Activated T-helper 1 cell treated with anti-CD3 and anti-CD28 coated beads, Interleukin-12 subunit alpha, Interleukin-12 subunit beta, Interleukin-2, Interleukin-4 antibody, amounts not matched to agents 30 ng/mL and 10 ng/mL and 1 ng/mL, durations not matched to agents 14 hours and 24 hours and 36 hours (primary cell): ENCODE measurements at places on chromosomes 12 and 14. TPM values are rescaled to one million over a fixed set of nuclear protein-coding genes. Genes with fewer than 3 reads are reported as not detected.

GRCh38 chr12:45166056-45166455 lies 49.8 kb upstream of the ANO6 start:
- no peak for DNase-seq
- peaks cover 2% of the 10 kb centered on the region for H3K36me3 ChIP-seq
- H3K27ac ChIP-seq: no peak overlapping the region
- no peaks in the 10 kb centered on the region for H3K4me1 ChIP-seq

DNA sequence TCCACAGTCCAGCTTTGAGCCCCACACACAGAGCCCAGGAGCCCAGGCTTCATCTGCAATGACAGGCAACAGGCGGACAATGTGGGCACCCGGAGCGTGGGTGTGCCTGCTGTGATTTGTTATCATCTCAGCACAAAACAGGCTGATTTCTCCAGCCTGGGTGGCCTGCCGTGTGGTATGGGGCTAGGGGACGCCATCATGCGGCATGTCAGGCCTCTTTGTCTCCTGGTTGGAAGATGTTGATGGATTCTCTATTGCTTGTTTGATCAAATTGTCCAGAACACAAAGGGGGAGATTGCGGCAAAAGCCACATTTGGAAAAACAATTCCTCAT lies 147.1 kb downstream of the KIF26A start:
- no peak for DNase-seq
- H3K27me3 ChIP-seq: no peaks in the 10 kb centered on the region
- H3K4me1 ChIP-seq: no peaks in the 10 kb centered on the region

GRCh38 chr14:52013984-52014600 lies 24.7 kb downstream of the RTRAF start:
- H3K4me3 ChIP-seq: no peak overlapping the region
- H3K27me3 ChIP-seq: no peaks in the 10 kb centered on the region
- H3K4me1 ChIP-seq: no peaks in the 10 kb centered on the region
- no peak overlapping the region for H3K27ac ChIP-seq
- peaks cover 17% of the 10 kb centered on the region for H3K36me3 ChIP-seq

DNA sequence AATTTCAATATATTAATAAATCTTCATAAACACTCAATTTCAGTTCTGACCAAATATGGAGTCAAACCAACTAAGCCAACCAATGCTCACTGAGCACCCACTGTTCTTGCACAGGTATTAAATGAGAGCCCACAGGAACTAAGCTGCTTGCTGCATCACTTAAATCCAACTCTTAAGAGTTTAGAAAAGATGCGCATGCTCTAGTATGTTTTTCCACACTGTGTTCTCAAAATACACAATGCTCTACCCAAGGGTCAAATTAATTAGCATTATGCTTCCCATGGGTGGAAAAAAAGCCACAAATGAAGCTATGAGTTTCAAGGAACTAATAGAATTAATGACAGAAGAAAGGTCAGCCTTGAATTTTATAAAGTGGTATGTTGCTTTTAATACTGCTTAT lies 3.7 kb upstream of the GPHB5 start:
- no peaks in the 10 kb centered on the region for H3K4me1 ChIP-seq
- H3K4me3 ChIP-seq: no peak overlapping the region
- H3K27me3 ChIP-seq: peaks cover 5% of the 10 kb centered on the region
- H3K27ac ChIP-seq: no peak overlapping the region
- DNase-seq: no peak

GRCh38 chr12:85920324-85920947 lies 46.3 kb downstream of the NTS start:
- no peaks in the 10 kb centered on the region for H3K4me1 ChIP-seq
- H3K27ac ChIP-seq: no peak overlapping the region

GRCh38 chr12:25875661-25876060 lies 82.8 kb upstream of the RASSF8 start:
- H3K27ac ChIP-seq: no peak overlapping the region
- DNase-seq: no peak
- no peaks in the 10 kb centered on the region for H3K36me3 ChIP-seq
- peaks cover 3% of the 10 kb centered on the region for H3K27me3 ChIP-seq
- no peaks in the 10 kb centered on the region for H3K4me1 ChIP-seq
- H3K4me3 ChIP-seq: no peak overlapping the region

GRCh38 chr12:23014749-23015148 lies 389.8 kb downstream of the ETNK1 start:
- H3K4me3 ChIP-seq: no peak overlapping the region
- H3K4me1 ChIP-seq: no peaks in the 10 kb centered on the region
- no peak overlapping the region for H3K27ac ChIP-seq
- no peaks in the 10 kb centered on the region for H3K36me3 ChIP-seq

- H3K27me3 ChIP-seq: no peaks in the 10 kb centered on the region
- H3K27ac ChIP-seq: no peak overlapping the region
- no peak overlapping the region for H3K4me3 ChIP-seq
- no peak for DNase-seq
Measured at GRCh38 chr12:130482448-130482847, 144.8 kb downstream of the PIWIL1 start.

DNA sequence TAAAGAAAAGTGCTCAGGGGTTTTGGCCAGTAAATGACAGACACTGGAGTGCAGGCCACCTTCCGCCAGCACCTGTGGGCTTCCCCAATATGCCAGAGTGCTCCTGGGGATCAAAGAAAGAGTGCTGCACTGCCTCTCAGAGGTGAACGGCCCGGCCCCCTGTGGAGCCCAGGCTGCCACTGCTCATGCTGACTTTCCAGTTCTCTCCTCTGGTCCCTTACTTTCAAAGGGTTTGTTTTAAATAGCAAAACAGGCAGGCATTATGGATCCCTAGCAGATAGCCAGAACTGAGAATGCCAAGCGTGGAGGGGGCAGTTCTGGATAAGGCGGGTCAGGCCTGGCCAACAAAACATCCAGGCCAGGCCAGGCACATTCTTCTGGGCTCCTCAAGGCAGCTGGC lies 59.6 kb downstream of the MDM2 start:
- no peak overlapping the region for H3K4me3 ChIP-seq
- peaks cover 10% of the 10 kb centered on the region for H3K36me3 ChIP-seq
- no peak for DNase-seq

- no peak for DNase-seq
- H3K27me3 ChIP-seq: peaks cover 11% of the 10 kb centered on the region
- H3K4me3 ChIP-seq: no peak overlapping the region
- no peaks in the 10 kb centered on the region for H3K4me1 ChIP-seq
Measured at GRCh38 chr14:101500061-101500460, 61.2 kb upstream of the DIO3 start.

DNA sequence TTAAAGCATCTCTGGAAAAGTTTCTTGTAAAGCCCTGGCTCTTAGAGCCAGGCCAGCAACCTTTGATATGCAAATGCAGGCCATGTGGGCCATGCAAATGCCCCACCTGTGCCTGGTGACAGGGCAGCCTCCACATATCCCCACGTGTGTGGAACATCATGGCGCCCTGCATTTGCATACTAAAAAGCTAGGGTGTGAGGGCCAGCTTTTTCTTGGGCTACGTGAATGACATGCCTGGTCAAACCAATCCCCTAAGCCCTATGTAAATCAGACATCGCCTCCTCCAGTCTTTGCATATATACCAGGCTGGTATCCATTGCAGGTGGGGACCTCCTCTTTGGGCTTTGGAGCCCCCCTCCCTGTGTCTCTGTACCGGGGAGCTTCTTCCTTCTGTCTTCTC lies 6.4 kb downstream of the CSRP2 start:
- no peak overlapping the region for H3K27ac ChIP-seq
- no peak overlapping the region for H3K4me3 ChIP-seq
- no peaks in the 10 kb centered on the region for H3K36me3 ChIP-seq
- H3K4me1 ChIP-seq: peaks cover under 1% of the 10 kb centered on the region
- peaks cover 17% of the 10 kb centered on the region for H3K27me3 ChIP-seq

GRCh38 chr12:53809005-53809404 lies 57.2 kb upstream of the CISTR start:
- no peak overlapping the region for H3K4me3 ChIP-seq
- no peaks in the 10 kb centered on the region for H3K4me1 ChIP-seq
- no peak for DNase-seq

The SAMD15 gene
- 0.29 and 1.1 TPM in 2 replicates for total RNA-seq

The ERBB3 gene
- total RNA-seq: 0.51 and 0.65 TPM in 2 replicates

The LRRC43 gene
- total RNA-seq: 0.26 TPM in 1 of 2 replicates, not detected in the other

The GARIN6 gene
- total RNA-seq: not detected in 2 replicates
